Right cardiac atrium (tissue), 5 donors: ENCODE measurements at places on chromosomes 6 and 20.

- no peak for DNase-seq
Observed at GRCh38 chr6:107304421-107305025, 154.8 kb downstream of the PDSS2 start.

DNA sequence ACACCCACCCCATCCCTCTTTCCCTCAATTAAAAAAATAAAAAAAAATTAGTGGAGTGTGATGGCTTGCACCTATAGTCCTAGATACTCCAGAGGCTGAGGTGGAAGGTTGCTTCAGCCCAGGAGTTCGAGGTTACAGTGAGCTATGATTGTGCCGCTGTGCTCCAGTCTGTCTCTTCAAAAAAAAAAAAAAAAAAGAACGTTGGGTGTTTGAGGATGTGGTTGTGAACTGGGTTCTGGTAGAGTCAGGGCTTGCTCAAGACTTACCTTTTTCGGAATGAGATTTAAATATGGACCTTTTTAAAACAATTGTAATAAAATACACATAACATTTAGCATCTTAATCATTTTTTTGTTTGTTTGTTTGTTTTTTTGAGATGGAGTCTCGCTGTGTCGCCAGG is 211.9 kb downstream of the OR2B2 start:
- no peak for DNase-seq

GRCh38 chr6:133955582-133956415 is 2.8 kb downstream of the TBPL1 start:
- no peak for DNase-seq

DNA sequence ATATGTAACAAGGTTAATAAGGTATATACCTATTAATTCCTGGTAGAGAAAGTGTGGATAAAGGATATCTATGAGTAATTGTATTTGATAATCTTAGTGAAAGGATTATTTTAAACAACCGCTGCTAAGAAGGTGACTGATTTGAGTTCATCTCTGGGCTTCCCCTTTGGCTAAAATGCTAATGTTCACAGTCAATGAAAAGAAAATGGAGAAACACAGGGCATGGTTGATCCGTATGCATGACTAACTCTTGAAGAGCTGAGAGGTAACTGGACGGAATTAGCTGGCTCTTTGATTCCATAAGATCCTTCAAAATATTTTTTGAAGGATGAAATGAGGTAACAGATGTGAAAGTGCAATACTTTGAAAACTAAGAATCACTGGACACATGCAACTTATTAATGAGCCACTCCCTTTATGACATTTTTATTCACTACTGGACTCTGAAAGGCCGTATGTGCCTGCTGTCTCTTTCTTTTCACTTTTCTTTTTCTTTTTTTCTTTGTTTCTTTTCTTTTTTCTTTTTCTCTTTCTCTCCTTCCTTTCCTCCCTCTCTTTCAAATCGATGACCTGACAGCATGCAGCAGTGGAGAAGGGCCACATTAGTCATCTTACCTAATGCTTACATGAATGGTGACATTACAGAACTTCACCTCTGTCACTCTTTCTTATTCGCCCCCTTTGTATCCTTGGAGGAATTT is 464.6 kb downstream of the CDKAL1 start:
- no peak for DNase-seq
